ENCODE measurements at places on chromosomes 16 and 17. TPM values are rescaled to one million over a fixed set of nuclear protein-coding genes. Genes with fewer than 3 reads are reported as not detected.

Gene MARVELD3
- not detected for total RNA-seq

Gene ZSCAN10
- total RNA-seq = not detected

Gene C17orf107
- total RNA-seq = 0.43 TPM

Gene CCDC200
- not detected for total RNA-seq

Gene DRC3
- total RNA-seq = not detected

- H3K4me1 ChIP-seq = no peaks in the 10 kb centered on the region
- no peak for DNase-seq
- no peaks in the 10 kb centered on the region for H3K36me3 ChIP-seq
- H3K27me3 ChIP-seq = no peaks in the 10 kb centered on the region
Measured at GRCh38 chr16:13333336-13333735, 431.9 kb downstream of the SHISA9 start.

DNA sequence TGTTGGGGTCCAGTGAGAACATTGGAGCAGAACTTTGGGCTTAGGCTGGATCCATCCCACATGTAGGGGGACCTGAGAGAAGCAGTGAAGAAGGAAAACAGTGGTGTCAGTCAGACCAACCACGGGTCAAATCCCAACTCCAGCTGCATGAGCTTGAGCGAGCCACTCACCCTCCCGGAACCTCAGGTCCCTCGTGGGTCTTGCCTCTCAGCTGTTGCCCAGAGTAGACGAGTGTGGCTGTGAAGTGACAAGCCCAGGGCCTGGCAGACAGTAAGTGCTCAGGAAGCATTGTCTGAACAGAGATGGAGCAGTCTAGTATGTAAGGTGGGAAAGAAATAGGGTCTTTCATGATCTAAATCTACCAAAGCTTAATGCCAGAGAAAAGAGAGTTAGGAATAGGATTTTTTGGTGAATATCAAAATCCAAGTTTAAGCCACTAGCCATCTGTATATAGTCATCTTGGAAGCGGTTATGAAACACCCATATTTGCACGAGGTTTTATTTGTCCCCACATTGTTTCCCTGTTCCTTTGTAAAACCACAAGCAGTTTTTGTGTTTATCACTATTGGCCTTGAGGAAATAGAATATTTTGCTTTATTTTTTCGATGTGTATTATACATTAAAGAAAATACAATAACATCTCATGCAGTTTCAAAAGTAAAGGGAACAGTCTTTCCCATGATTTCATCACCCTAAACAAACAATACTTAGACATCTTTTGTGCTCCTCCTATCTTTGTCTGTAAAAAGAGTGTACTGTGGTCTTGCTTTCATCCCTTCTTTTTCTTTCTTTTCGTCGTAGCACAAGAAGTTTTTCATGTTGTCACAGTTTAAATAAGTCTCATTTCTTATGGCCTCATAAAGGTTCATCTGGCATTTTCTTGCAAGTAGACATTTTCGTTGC, 112.0 kb downstream of the CLEC16A start:
- no peak overlapping the region for H3K4me3 ChIP-seq
- H3K27ac ChIP-seq = no peak overlapping the region
- no peak for DNase-seq
- no peaks in the 10 kb centered on the region for H3K36me3 ChIP-seq

DNA sequence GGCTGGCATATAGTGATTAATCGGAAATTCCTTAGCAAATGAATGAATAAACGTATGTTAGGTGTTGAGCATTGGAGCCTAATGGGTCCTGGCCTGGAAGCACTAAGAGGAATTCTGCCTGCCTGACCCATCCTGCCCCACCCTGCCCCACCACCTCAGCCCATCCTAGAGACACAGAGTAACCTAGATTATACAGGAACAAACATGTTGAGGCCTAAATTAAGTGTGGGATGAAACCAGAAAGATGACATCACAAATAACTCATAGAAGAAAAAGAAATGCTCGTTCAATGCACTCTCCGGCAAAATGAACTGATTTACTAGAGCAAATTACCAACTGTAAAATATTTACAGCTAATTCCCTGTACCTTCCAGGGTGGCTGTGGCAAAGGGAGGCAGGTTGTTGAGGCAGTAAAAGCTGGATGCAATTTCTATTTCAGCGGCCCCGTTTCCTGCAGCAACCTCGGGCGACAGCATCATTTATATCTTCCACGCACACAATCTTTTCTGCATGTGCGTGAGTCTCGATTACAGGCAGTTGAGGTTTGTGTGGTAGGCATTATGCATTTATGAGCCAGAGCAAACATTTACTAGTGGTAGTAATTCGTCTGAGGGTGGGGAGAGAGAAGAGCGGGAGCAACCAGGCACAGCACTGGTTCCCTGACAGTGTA, 417.2 kb downstream of the HS3ST4 start:
- H3K27ac ChIP-seq = no peak overlapping the region
- DNase-seq = no peak
- H3K4me3 ChIP-seq = no peak overlapping the region
- H3K27me3 ChIP-seq = no peaks in the 10 kb centered on the region
- H3K4me1 ChIP-seq = no peaks in the 10 kb centered on the region

GRCh38 chr17:75301049-75301448, 11.8 kb upstream of the SLC25A19 start:
- no peak overlapping the region for H3K4me3 ChIP-seq
- no peaks in the 10 kb centered on the region for H3K27me3 ChIP-seq
- no peak overlapping the region for H3K27ac ChIP-seq
- H3K36me3 ChIP-seq = no peaks in the 10 kb centered on the region

DNA sequence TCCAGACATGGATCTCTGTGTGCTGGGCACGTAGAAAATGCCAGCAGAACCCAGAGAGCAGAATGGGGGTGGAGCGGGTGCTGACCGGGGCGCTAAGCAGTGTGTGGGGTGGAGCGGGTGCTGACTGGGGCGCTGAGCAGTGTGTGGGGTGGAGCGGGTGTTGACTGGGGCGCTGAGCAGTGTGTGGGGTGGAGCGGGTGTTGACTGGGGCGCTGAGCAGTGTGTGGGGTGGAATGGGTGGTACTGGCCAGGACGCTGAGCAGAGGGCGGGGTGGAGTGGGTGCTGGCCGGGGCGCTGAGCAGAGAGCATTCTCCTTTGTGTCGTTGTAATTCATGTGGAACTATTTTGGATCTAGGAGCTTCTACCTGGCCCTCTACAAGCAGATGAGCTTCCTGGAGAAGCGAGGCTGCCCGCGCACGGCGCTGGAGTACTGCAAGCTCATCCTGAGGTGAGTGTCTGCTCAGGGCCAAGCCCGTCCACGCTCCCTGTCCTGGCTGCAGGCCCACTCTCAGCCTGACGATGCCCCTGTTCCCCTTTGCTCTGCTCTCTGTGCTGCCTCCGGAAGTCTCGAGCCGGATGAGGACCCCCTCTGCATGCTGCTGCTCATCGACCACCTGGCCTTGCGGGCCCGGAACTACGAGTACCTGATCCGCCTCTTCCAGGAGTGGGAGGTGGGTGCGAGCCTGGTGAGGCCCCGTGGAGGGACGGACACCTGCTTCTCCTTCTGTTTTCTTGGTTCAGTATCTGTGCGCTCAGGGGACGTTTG, 20.3 kb upstream of the MC1R start:
- DNase-seq = no peak
- H3K4me3 ChIP-seq = no peak overlapping the region
- H3K27ac ChIP-seq = no peak overlapping the region
- no peaks in the 10 kb centered on the region for H3K27me3 ChIP-seq
- H3K4me1 ChIP-seq = no peaks in the 10 kb centered on the region
- H3K36me3 ChIP-seq = peaks cover 17% of the 10 kb centered on the region

Data from Karpas-422 (cell line).